ENCODE measurements at places on chromosomes 13 and 19. TPM values are rescaled to one million over a fixed set of nuclear protein-coding genes. Genes with fewer than 3 reads are reported as not detected.
A peak's percentile ranks its signal among the peaks of the same experiment; 100 is the strongest.

Gene CCL25
- 0.23 TPM for polyA plus RNA-seq

Gene FFAR2
- polyA plus RNA-seq, result 0.18 TPM

Gene ZNF558
- 40.9 TPM for polyA plus RNA-seq

Gene ZNF582
- 13.1 TPM for polyA plus RNA-seq

Gene STOML3
- 0.64 TPM for polyA plus RNA-seq

- H3K36me3 ChIP-seq, result no peaks in the 10 kb centered on the region
- no peak overlapping the region for H3K27ac ChIP-seq
- no peak for DNase-seq
- no peak overlapping the region for H3K4me3 ChIP-seq
- H3K4me1 ChIP-seq, result no peaks in the 10 kb centered on the region
- H3K27me3 ChIP-seq, result no peaks in the 10 kb centered on the region
These were observed 150.2 kb downstream of the ZNF536 start for GRCh38 chr19:30522341-30522740.

DNA sequence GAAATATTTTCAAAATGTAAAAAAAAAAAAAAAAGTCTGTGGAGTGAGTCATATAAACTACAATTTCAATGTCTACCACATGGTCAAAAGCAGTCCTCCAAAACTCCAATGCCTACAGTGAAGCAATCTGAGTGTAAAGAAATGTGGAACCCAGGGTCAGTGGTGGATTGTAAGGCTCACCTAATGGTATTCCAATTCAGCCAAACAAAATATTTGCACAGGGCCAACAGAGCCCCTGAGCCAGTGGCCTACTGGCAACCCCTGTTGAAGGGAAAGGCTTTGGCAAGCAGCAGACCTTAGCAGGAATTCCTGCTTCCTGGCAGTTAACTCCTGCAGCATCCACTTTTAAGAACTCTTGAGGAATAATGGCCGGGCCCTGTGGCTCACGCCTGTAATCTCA, 3.4 kb downstream of the DNMT1 start:
- DNase-seq, result no peak
- peak overlapping the region; percentile 7 for H3K27ac ChIP-seq
- no peak overlapping the region for H3K4me3 ChIP-seq
- peaks cover 12% of the 10 kb centered on the region for H3K36me3 ChIP-seq

GRCh38 chr13:21636656-21637055, 32.7 kb upstream of the MICU2 start:
- H3K4me3 ChIP-seq, result no peak overlapping the region
- H3K27me3 ChIP-seq, result no peaks in the 10 kb centered on the region
- H3K27ac ChIP-seq, result no peak overlapping the region
- no peak for DNase-seq
- H3K36me3 ChIP-seq, result no peaks in the 10 kb centered on the region
- peaks cover 4% of the 10 kb centered on the region for H3K4me1 ChIP-seq

- H3K4me3 ChIP-seq, result no peak overlapping the region
- H3K36me3 ChIP-seq, result no peaks in the 10 kb centered on the region
- H3K27ac ChIP-seq, result no peak overlapping the region
- H3K4me1 ChIP-seq, result no peaks in the 10 kb centered on the region
These were observed 245.4 kb downstream of the SHISA2 start for GRCh38 chr13:25806264-25806974.

DNA sequence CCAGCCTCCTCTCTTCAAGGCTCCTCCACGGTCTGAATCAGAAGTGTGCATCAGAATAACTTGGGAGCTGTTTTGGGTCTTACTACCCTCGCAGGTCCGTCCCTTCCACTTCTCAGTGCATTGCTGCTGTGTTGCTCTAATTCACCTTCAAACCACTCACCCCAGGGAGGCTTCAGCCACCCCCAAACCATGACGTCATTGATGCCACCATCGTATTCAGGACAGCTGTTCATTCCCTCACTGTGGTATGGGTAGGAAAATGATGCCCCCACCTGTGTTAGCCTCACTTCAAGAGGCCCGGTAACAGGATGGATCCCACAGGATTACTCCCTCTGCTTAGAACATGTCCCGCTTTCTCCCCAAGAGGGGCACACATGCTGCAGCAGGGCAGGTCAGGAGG, 1005.7 kb downstream of the UQCRFS1 start:
- H3K36me3 ChIP-seq, result no peaks in the 10 kb centered on the region
- no peak overlapping the region for H3K4me3 ChIP-seq
- no peaks in the 10 kb centered on the region for H3K27me3 ChIP-seq
- H3K4me1 ChIP-seq, result no peaks in the 10 kb centered on the region
- DNase-seq, result no peak
- no peak overlapping the region for H3K27ac ChIP-seq

DNA sequence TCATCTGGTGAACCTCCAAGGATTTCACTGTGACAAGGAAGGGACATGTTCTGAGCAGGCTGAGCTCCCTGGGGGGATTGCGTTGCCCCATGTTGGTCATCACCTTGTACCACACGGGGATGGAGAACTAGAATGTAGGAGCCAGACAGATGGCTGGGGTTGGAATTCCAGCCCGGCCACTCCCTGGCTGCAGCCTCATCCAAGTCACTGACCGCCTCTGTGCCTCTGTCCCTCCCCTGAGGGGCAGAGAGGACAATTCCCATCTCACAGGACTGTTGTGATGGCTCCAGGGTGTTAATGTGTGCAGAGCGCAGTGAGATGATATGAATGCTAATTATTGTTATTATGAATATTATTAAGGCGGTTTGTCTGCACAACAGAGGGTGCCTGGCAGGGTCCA, 24.1 kb downstream of the ADGRL1 start:
- no peak for DNase-seq
- no peaks in the 10 kb centered on the region for H3K36me3 ChIP-seq
- H3K4me3 ChIP-seq, result no peak overlapping the region
- H3K27ac ChIP-seq, result no peak overlapping the region
- H3K4me1 ChIP-seq, result no peaks in the 10 kb centered on the region
- no peaks in the 10 kb centered on the region for H3K27me3 ChIP-seq

DNA sequence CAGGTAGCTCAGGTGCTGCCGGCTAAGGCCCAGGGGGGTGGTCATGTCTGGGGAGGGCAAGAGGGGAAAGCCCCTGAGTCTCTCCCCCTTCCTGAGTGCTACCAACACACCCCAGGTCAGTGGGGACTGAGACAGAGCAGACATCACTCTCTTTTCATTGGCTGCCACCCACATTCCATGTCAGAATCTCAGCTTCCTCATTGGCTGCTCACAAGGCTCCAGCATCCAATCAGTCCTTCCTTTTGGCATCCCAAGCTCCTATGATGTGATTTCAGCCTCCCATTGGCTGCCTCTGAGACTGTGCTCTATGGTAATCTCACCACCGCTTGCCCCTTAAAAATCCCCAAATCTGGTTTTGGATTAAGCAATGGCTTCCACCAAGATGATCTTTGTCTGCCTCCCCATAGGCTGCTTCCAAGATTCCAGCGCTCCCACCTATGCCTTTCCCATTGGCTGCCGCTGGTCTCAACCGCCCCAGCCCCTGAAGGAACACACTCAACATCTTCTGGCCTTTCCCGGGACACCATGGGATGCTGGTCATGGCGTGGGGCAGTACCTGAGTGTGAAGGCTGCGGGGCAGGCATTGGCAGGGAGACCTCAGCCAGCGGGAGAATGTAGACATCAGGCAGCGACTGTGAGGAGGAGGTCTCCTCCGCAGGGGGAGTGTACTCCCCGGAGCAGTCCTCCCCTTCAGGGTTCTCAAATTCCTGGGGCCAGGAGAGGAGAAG, 2.0 kb downstream of the LMTK3 start:
- no peaks in the 10 kb centered on the region for H3K36me3 ChIP-seq
- peaks cover 23% of the 10 kb centered on the region for H3K4me1 ChIP-seq
- DNase-seq, result no peak
- H3K27me3 ChIP-seq, result peaks cover 61% of the 10 kb centered on the region

DNA sequence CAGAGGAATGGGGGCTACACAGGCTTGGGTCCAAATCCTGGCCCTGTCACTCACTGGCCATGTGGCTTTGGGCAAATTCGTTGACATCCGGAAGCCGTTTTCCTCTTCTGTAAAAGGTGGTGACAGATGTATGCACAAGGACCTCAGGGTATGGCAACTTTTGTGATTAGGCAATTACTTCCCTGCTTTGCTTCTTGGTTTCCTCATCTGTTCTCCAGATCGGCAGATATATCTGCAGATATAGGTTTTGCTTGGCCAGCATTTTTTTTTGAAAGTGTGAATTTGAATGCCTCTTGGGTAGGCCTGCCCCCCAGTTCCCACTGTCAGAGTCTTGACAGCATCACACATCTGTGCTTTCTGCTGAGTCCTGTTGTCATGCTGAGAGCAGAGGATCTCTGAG, 17.7 kb downstream of the TMEM272 start:
- H3K27ac ChIP-seq, result peak overlapping the region; percentile 88
- no peaks in the 10 kb centered on the region for H3K27me3 ChIP-seq
- H3K4me1 ChIP-seq, result peaks cover 2% of the 10 kb centered on the region

DNA sequence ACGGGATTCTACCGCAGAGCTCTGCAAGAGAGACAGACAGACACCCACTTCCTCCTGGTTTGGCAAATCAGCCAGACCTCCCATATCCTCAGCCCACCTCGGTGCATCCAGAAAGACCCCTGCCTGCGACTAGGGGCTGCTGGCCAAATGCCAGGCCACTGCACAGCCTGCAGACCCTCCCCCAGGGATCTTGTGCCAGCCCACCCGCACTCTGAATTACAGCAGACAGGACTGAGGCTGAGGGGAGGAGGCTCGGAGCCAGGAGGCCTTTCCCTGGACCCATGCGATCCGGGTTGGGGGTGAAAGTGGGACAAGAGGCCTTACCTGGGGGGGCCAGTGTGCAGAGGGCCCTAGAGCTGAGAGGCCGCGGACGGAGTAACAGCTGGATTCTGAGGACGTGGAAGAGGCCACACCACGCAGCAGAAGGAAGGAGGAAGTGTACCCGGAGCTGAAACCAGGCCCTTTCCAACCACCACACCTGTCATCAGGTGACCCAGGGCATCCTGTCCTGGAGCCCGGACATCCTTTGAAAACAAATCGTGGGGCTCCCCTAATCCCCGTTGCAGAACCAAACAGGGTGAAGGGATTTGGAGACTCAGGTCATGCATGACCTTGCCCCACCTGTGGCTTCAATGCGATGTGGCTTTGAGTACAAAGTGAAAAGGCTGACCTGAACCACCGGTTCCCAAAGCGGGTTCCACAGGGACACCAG, 993 bp downstream of the FUT6 start:
- no peak for DNase-seq
- H3K27ac ChIP-seq, result no peak overlapping the region
- no peaks in the 10 kb centered on the region for H3K36me3 ChIP-seq
- no peak overlapping the region for H3K4me3 ChIP-seq

DNA sequence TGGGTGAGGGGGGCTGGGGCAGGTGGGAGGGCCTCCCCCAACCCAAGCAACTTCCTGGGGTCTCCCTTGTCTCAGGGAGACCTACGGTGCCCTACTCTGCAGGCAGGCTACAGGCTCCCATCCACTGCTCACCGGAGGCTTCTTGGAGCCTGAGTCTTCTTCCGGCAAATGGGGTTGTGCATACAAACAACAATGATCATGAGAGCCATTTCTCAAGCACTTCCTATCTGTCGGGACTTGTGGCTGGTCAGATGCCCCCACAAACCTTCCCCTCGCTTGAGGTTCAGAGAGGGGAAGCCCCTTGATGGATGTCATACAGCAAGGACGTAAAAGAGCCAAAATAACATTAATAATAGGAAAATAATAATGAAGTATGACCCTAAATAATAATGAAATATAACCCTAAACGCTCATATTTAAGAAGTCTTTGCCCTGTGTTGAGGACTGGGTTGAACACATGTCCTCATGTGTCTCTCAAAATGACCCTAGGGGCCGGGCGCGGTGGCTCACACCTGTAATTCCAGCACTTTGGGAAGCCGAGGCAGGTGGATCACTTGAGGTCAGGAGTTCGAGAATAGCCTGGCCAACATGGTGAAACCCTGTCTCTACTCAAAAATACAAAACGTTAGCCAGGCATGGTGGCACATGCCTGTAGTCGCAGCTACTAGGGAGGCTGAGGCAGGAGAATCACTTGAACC, 727 bp downstream of the CD37 start:
- peaks cover 22% of the 10 kb centered on the region for H3K36me3 ChIP-seq
- peaks cover 6% of the 10 kb centered on the region for H3K4me1 ChIP-seq
- peak overlapping the region; percentile 62 for H3K4me3 ChIP-seq
- no peaks in the 10 kb centered on the region for H3K27me3 ChIP-seq
- peak overlapping the region; percentile 62 for H3K27ac ChIP-seq

GRCh38 chr19:15669891-15670290, 3.0 kb upstream of the CYP4F12 start:
- H3K36me3 ChIP-seq, result no peaks in the 10 kb centered on the region
- H3K27me3 ChIP-seq, result peaks cover 18% of the 10 kb centered on the region
- H3K27ac ChIP-seq, result no peak overlapping the region

DNA sequence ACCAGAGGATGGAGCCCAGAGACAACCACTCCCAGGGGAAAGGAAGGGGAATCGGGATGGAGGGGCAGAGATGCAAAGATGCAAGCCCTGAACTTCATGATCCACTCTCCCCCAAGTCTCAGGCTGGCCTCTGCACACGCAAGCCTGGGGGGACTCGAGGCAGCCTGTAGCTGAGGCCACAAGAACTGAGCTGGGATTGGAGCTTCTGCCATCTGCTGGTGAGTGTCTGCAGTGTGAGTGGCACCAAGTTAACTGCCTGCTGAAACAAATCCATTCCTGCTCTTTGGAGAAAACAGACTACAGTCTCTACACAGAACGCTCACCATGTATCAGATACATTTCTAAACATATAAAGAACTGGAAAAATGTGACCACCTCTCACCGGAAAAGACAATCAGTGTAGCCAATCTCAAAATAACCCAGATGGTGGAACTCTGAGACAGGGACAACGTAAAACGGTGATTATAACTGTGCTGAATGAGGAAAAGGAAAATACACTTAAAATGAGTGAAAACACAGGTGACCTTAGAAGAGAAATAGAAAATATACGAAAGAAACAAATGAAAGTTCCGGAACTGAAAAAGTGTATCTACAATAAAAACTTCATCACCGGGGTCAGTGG, 62.1 kb downstream of the KLF2 start:
- peaks cover 65% of the 10 kb centered on the region for H3K36me3 ChIP-seq
- H3K4me1 ChIP-seq, result peaks cover 8% of the 10 kb centered on the region
- H3K27me3 ChIP-seq, result no peaks in the 10 kb centered on the region
- no peak overlapping the region for H3K27ac ChIP-seq
- DNase-seq, result no peak
- H3K4me3 ChIP-seq, result no peak overlapping the region

DNA sequence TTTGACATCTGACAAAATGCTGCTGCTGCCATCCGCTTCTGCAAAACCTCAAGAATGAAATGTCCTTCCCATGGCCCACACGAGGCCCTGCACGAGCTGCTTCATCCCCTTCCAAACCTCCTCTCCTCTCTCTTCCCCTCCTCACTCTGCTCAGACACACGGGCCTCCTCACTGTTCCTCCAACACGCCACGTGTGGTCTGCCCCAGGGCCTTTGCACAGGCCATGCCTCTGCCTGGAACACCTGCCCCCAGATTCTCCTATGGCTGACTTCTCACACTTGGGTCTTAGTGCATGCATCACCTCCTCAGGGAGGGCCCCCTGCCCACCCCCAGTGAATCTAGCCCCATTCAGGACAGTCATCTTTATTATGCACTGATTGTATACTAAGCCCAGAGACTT, 15.9 kb downstream of the NRTN start:
- H3K4me3 ChIP-seq, result no peak overlapping the region
- no peak overlapping the region for H3K27ac ChIP-seq
- H3K27me3 ChIP-seq, result no peaks in the 10 kb centered on the region
- H3K4me1 ChIP-seq, result no peaks in the 10 kb centered on the region

DNA sequence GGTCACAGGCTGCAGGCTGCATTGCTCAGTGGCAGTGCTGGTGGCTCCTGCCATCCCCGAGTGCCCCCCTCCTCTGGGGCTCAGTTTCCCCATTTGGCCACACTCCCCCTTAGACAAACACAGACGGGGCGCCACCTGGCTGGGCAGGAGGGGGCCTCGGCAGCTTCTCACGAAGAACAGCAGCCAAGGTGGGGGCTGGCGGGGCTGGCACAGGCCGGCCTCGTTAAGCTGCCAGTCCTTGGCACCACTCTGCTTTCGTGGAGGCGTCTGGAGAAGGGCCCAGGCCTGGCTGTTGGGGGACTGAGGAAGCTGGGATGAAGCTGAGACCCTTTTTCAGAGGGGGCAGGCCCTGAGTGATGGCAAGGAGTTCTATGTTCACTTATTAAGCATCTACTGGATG, 3.7 kb upstream of the ZNRF4 start:
- H3K4me1 ChIP-seq, result no peaks in the 10 kb centered on the region
- no peak overlapping the region for H3K27ac ChIP-seq

Data from left lung (tissue), 14 donors.